ENCODE measurements at places on chromosomes 13 and 19. TPM values are rescaled to one million over a fixed set of nuclear protein-coding genes. Genes with fewer than 3 reads are reported as not detected.

POU4F1 gene
- total RNA-seq, result not detected

ZNF134 gene
- 33.9 TPM for total RNA-seq

CEACAM19 gene
- 1.3 TPM for total RNA-seq

C19orf38 gene
- 0.24 TPM for total RNA-seq

KLK2 gene
- total RNA-seq, result not detected

MIA gene
- total RNA-seq, result not detected

HIF3A gene
- 0.12 TPM for total RNA-seq

LINGO3 gene
- total RNA-seq, result not detected

PRODH2 gene
- total RNA-seq, result not detected

KLK12 gene
- total RNA-seq, result not detected

FAM83E gene
- total RNA-seq, result 1.3 TPM

ANGPTL8 gene
- total RNA-seq, result not detected

WDR62 gene
- 2.2 TPM for total RNA-seq

KIR2DL4 gene
- total RNA-seq, result not detected

B3GNT8 gene
- 5.8 TPM for total RNA-seq

FRY gene
- total RNA-seq, result 11.2 TPM

C13orf42 gene
- not detected for total RNA-seq

GIPR gene
- 0.49 TPM for total RNA-seq

DPRX gene
- not detected for total RNA-seq

KPTN gene
- total RNA-seq, result 2.6 TPM

DLEU7 gene
- not detected for total RNA-seq

CLIP3 gene
- 22.8 TPM for total RNA-seq

N4BP2L1 gene
- total RNA-seq, result 4.0 TPM

SLC25A41 gene
- 0.12 TPM for total RNA-seq

NBEA gene
- 5.7 TPM for total RNA-seq

ZIM2 gene
- not detected for total RNA-seq

EFNB2 gene
- total RNA-seq, result 15.5 TPM

UHRF1 gene
- total RNA-seq, result 13.7 TPM

IGFL3 gene
- 0.49 TPM for total RNA-seq

CCNA1 gene
- not detected for total RNA-seq

P2RY11 gene
- total RNA-seq, result 3.9 TPM

ZNF317 gene
- 28.5 TPM for total RNA-seq

OLFM4 gene
- not detected for total RNA-seq

C19orf67 gene
- not detected for total RNA-seq

PSPN gene
- total RNA-seq, result 2.9 TPM

PDX1 gene
- not detected for total RNA-seq

GPR12 gene
- total RNA-seq, result not detected

Data from hair follicle dermal papilla cell (primary cell).